Hematopoietic multipotent progenitor cell (in vitro differentiated cells): ENCODE measurements at places on chromosomes 4 and X.
A peak's percentile ranks its signal among the peaks of the same experiment; 100 is the strongest.

DNA sequence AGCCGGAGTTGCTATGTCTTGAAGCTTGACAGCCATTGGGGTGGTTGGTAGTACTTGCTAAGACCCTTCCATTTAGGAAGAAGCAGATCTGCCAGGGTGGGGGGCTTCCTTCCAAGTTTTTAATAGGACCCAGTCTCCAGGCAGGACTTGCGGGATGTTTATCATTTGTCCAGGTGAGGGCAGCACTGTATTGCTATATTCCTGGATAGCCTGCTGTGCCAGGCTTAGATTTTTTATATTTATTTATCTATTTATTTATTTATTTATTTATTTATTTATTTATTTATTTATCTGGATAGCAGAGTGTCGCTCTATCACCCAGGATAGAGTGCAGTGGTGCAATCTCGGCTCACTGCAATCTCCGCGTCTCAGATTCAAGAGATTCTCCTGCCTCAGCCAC is 87.4 kb upstream of the CT45A1 start:
- peak; percentile 21 for DNase-seq

DNA sequence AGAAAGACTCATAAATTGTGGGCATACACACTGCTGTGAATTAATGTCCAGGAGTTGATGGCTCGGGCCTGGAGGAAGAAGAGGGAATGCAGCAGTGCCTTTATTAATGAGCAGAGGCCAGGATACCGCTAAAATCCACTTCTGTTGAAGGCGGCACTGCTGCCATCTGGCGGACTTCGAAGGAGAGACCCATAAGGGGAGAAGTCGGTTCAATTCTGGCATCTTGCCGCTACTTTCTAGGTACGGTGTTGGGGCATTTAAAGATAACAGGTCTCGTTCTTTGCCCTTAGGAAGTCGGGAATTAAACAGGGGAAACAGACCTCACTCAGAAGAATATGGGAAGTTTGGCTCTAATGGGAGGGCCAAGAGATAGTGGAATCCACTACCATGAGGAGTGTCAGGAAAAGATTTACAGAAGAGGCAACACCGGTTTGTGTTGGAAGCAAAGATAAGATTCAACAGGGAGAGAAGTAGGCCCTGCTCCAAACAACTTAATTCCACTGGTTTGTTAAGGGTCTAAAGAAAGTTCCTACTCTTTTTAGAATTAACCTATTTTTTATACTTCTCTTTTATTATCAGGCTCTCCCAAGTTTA is 133.6 kb upstream of the GIMD1 start:
- DNase-seq, result peak; percentile 66

- no peak for DNase-seq
These were observed 46.3 kb downstream of the ALPK1 start for GRCh38 chr4:112343330-112344080.

DNA sequence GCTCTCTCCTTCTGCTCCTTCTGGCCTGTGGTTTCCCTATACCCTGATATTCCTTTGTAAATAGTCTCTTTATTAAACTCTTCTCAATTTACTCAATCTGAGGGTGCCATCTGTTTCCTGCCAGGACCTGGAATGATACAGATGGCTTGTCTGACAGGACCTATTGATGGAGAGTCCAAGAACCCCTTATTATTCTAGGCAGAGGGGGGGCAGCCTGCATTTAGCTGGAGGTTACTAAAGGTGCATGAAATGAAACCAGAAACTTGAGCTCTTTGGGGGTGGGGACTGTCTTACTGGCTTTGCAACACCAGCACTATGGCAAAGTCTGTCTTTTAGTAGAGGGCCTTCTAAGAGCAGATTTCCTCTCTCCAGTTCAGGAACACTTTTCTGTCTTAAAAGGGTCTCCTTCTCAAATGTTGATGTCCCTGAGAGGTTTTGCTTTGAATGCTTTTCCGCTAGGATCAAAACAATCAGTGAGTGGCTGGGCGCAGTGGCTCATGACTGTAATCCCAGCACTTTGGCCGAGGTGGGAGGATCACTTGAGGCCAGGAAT is 162.5 kb upstream of the MED14 start:
- DNase-seq, result no peak

- no peak for DNase-seq
These were observed 9.6 kb upstream of the AMTN start for GRCh38 chr4:70508801-70509200.

DNA sequence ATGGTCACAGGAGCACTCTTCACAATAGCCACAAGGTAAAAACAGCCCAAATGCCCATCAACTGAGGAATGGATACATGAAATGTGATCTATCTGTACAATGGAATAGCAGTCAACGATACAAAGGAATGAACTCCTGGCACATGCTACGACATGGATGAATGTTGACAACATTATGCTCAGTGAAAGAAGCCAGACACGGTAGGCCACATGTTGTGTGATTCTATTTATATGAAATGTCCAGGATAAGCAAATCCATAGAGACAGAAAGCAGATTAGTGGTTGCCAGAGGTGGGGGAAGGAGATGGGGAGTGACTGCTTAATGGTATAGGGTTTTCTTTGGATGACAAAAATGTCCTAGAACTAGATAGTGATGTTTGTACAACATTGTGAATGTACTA is 58.7 kb upstream of the GPM6B start:
- no peak for DNase-seq

DNA sequence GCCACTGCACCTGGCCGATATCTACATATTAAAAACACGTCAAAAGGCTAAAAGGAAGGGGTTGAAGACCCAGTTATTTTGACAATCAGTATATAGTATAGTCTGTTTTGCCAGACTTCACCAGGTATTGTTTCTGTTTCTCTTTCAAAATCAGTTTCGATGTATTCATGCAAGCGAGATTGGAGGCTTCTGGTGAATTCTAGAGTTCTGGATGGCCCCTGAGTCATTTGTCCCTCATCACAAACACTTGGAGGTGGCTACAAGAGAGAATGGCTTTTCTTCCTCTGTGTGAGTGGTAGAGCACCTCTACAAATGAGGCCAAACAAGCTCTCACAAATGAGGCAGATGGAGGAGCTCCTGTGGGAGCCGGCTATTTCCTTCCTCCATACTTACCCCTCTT is 68.6 kb upstream of the ADGRG2 start:
- DNase-seq, result no peak

DNA sequence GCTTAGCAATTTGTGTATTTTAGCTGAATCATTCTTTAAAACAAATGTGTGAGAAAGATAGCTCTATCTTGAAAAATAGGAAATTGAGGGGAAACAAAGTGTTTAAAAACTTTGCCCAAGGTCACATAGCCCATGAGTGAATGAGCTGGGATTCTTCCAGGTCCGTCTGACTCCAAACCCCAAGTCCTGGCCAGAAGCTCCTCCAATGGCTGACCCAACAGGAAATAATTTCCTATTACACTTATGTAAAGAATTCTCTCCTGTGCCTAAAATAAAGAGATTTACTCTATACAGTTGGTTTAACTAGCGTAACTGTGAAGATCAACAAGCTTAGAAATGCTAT is 287.6 kb downstream of the ARHGAP24 start:
- DNase-seq, result no peak

GRCh38 chrX:55783723-55784122 is 66.2 kb downstream of the RRAGB start:
- no peak for DNase-seq

- no peak for DNase-seq
These were observed 13.9 kb upstream of the PRDM8 start for GRCh38 chr4:80183250-80184052.

DNA sequence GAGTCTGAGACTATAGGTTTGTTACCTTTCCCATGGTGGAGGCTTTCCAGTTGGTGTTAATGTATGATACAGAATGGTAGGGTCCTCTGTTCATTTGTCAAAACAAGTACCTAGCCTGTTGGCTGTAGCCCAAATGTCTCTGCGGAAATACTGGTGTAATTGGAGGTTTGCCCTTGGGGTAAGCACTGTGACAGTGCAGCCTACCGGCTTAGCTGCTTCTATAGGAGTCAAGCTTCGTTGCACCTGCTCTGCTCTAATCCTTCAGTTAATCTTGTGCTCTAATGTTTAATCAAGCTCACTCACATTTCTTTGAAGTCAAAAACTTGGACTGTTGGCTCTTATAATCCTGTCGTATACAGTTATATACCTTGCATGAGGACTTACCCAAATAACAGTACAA is 203.4 kb downstream of the CCNG2 start:
- no peak for DNase-seq

- DNase-seq, result no peak
These were observed 2.1 kb upstream of the IL2 start for GRCh38 chr4:122458625-122459024.

GRCh38 chrX:150163221-150163930 is 199.7 kb upstream of the MAMLD1 start:
- DNase-seq, result no peak

GRCh38 chrX:14026121-14026520 is 3.6 kb downstream of the GEMIN8 start:
- DNase-seq, result no peak

DNA sequence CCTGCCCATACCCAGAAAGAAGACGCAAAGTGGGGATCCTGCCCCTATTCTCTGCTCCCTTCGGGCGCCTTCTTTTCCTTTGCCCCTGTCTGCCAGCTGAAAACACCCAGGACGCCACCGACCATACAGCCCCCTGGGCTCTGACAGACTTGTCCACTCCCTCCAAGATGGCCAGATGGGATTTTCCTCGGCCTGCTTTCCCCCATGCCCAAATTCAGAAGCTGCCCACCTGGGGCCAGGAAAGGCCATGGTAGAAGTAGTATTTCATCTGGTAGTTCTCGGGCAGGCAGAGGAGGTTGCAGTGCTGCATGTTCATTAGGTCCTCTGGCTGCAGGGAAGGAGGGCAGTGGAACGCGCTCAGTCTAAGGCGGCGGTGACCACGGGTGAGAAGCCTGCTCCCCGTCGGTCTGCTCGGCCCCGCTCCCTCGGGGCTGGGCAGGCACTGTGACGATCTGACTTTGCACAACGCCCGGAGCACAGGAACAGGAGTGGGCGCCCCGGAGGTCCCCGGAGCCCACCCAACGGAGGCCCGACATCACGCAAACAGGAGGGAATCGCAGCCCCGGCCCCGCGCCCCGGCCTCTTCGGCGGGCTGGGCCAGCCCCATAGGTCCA is 582 bp downstream of the NAA10 start:
- DNase-seq, result no peak

DNA sequence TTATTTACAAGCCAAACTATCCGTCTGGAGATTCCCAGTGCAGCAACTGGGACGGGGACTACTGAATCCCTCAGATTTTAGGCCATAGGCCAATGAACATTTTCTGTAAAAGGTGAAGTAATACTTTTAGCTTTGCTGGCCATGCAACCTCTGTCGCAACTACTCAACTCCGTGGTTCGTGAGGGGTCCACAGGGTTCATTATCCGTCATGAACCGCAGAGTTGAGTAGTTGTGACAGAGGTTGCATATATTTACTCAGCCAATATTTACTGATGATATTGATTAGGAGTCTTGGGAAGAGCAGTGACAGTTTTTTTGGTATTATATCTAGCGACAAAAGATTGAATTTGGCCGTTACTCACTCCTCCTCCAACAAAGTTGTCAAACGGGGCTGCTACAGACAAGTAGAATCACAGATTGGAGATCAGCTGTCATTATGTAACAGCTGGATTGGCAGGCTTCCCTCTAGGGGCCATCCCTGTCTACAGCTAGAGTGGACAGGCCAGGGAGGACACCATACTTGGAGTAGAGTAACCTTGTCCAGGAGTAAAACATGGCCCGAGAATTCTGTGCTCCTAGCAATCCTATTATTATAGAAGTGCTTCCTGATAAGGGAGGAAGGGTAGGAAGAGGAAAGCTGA is 37.2 kb upstream of the CD38 start:
- DNase-seq, result no peak

GRCh38 chrX:69150281-69150960 is 14.8 kb downstream of the PJA1 start:
- no peak for DNase-seq

- no peak for DNase-seq
These were observed 5.0 kb downstream of the CCNQ start for GRCh38 chrX:153593811-153594500.
